Mammary epithelial cell (primary cell): ENCODE measurements at places on chromosomes 2 and 18. TPM values are rescaled to one million over a fixed set of nuclear protein-coding genes. Genes with fewer than 3 reads are reported as not detected.

GRCh38 chr18:78984941-78985784 lies 5.5 kb downstream of the SALL3 start:
- DNase-seq, result peak; percentile 29

DNA sequence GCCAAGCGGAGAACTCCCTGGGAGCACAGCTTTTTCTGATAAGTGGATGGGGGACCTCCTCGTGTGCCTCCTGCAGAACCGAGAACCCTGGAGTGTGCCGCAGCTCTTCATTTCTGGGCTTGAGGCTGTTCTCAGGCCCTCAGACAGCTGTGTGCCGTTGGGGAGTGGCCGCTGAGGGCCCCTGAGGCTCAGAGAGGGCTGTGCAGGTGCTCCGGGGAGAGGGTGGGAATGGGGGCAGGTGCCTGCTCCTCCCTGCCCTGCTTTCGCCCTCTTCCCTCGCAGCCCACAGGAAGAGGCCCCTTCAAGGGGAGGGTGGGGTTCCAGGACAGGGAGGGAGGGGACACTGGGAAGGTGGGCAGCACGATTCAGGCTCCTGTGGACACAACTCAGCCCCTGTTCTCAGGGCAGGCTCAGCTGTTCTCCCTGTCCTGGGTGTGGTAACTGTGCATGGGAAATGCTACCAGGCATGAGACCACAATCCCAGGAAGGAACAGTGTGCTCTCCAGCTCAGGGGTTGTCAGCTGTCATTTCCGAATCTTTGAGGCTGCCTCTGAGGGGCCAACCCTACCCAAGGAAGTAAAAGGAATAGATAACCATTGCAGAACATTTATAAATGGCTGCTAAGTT lies 11.3 kb downstream of the LCT start:
- no peak for DNase-seq

The GNAL gene
- 19.5 TPM for polyA plus RNA-seq

The AFG3L2 gene
- 34.8 TPM for polyA plus RNA-seq

GRCh38 chr18:7242926-7243325 lies 12.0 kb downstream of the LRRC30 start:
- no peak for DNase-seq
